HAP-1 (cell line): ENCODE measurements at places on chromosomes 7 and 10.
A peak's percentile ranks its signal among the peaks of the same experiment; 100 is the strongest.

- no peak for DNase-seq
Measured at GRCh38 chr7:3028071-3028757, 15.5 kb downstream of the CARD11 start.

DNA sequence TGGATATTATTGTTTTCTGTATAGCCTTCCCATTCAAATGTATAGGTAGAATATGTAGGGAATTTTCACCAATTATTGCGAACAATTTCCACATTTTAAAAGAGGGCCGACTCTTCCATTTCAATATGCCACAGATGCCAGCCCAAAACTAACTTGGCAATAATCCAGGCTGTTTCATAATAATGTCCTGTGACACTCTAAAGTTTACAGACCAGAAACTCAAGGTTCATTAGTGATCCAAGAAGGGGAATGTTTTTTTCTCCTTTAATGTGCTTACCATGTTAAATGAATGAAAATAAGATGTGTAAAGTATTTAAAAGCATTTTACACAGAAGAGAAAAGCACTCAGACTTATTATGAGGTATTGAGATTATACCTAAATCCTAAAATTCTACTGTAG, 63.0 kb upstream of the FAM3C start:
- no peak for DNase-seq

GRCh38 chr10:19947656-19948055, 131.4 kb downstream of the PLXDC2 start:
- DNase-seq, result no peak

GRCh38 chr10:24723386-24723787, 300 bp downstream of the ARHGAP21 start:
- no peak for DNase-seq

- peak; percentile 21 for DNase-seq
Measured at GRCh38 chr7:98879198-98879978, 1.1 kb downstream of the TRRAP start.
